ENCODE measurements at places on chromosomes 12 and 14. TPM values are rescaled to one million over a fixed set of nuclear protein-coding genes. Genes with fewer than 3 reads are reported as not detected.

UBR7 gene
- 17.2 TPM for total RNA-seq

WNT1 gene
- not detected for total RNA-seq

SMIM41 gene
- not detected for total RNA-seq

AKAP6 gene
- total RNA-seq = 2.9 TPM

ENDOU gene
- total RNA-seq = not detected

CNTN1 gene
- total RNA-seq = 3.1 TPM

ZC2HC1C gene
- 7.5 TPM for total RNA-seq

AQP6 gene
- total RNA-seq = not detected

EPYC gene
- not detected for total RNA-seq

DBX2 gene
- total RNA-seq = not detected

KRT75 gene
- not detected for total RNA-seq

PMCH gene
- total RNA-seq = not detected
